ENCODE measurements at places on chromosomes 1 and 21. TPM values are rescaled to one million over a fixed set of nuclear protein-coding genes. Genes with fewer than 3 reads are reported as not detected.
A peak's percentile ranks its signal among the peaks of the same experiment; 100 is the strongest.

DNA sequence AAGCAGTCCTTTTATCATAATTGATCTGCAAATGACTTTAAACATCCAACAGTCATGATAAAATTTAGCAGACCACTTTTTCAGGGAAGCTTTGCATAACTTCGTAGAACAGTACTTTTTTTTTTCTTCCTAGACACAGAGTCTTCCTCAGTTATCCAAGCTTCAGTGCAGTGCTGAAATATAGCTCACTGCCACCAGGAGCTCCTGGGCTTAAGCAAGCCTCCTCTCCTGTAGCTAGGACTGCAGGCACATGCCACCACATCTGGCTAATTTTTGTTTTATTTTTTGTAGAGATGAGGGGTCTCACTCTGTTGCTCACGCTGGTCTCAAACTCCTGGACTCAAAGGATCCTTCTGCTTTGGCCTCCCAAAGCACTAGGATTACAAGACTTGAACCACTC is 3.8 kb downstream of the F13B start:
- DNase-seq = no peak

GRCh38 chr1:175656416-175656815 is 87.0 kb downstream of the TNR start:
- peak; percentile 17 for DNase-seq

DNA sequence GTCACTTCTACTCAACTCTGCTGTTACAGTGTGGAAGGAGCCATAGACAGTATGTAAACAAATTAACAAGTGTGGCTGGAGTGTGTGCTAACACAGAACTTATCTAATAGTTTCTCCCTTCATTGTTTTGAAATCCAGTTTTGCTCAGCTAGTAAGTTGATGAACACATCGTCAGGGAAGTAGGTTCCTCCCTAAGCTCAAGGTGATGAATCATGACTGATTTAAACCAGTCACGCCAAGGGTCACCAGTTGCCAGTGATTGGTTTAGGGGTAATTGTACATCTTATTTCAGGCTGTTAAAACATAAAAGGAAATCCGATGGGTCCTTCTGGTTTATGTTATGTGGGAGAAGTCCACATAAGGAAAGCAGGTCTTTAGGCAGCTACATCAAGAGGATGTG is 97.0 kb upstream of the CHODL start:
- no peak for DNase-seq

DNA sequence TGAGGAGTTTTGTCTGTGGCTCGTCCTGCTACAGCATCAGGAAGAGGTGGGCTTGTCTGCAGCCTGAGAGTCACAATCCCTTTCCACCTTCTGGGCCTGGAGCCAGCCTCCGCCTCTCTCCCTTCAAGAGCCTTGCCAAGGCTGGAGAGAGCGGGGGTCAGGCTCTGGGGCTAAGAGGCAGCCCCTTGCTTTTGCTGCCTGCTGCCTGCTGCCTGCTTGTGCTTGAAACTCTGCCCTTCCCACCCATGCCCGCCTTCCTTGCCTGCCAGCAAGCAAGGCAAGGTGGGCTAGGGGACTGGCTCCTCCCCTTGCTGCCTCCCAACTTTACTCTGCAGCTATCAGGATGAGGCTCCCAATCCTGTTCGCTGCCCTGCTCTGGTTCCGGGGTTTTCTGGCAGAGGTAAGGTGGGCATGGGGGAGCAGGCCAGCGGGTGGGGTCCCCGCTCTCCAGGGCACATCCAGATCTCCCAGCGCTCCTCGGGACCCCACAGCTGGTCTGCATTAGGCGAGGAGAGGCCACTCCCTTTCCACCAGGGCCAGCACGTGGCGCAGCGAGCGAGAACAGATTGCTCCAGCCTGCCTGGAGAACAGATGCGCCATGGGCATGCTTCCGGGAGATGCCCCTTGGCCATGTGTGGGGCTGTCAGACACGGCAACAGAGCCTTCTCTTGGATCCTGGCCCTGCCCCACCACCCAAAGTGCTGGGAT is 7.5 kb upstream of the PTPN7 start:
- DNase-seq = no peak

DNA sequence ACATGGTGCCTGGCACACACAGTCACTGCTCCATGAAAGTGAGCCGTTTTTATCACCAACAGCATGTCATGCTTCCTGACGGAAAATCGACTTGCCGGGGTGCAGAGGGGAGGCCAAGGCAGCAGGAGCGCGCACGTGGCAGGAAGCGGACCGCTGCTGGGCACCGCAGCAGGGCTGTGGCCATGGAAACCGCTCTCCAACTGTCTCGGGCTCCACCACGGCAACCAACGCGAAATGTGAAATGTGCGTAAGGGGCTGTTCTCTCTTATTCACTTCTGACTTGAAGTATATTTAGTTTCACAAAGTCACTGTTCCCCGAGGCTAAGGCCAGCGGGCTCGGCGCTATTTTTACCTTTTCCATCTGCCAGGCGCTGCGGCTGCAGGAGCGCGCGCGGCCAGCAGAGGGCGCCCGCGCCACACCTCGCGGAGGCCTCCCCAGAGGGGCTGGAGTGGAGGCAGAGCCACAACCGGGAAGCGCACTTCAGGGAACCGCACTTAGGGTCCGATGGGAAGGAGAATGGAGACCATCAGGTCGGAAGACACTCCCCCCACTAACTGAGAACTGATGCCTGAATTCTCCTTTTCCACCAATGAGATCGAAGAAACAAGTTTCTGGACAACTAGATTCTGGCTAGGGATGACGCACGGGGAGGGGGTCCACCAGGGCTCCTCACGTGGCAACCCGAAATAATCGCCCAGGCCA is 19.7 kb downstream of the RCC2 start:
- DNase-seq = no peak

DNA sequence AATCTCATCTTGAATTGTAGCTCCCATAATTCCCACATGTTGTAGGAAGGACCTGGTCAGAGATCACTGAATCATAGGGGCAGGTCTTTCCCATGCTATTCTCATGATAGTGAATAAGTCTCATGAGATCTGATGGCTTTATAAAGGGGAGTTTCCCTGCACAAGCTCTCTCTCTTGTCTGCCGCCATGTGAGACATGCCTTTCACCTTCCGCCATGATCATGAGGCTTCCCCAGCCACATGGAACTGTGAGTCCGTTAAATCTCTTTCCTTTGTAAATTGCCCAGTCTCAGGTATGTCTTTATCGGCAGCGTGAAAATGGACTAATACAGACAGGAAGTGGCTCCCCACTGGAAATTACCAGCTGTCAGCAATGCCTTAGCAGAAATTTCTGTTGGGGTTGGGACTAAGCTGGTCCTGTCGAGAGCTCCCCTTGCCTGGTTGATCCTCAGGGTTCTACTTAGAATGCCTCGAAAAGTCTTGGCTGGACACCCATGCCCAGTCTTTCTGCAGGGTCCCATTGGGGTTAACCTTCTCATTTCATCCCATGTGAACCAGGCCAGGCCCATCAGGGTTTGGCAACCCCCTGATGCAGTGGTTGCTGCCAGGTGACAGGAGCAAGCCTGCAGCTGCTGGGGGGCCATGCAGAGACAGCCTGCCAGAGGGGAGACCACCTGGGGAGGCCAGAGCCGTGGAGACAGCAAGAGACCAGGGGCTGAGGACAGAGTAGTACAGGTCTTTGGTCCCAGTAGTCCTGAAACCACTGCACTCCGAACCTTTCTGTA is 2.8 kb upstream of the ABCG1 start:
- DNase-seq = no peak

DNA sequence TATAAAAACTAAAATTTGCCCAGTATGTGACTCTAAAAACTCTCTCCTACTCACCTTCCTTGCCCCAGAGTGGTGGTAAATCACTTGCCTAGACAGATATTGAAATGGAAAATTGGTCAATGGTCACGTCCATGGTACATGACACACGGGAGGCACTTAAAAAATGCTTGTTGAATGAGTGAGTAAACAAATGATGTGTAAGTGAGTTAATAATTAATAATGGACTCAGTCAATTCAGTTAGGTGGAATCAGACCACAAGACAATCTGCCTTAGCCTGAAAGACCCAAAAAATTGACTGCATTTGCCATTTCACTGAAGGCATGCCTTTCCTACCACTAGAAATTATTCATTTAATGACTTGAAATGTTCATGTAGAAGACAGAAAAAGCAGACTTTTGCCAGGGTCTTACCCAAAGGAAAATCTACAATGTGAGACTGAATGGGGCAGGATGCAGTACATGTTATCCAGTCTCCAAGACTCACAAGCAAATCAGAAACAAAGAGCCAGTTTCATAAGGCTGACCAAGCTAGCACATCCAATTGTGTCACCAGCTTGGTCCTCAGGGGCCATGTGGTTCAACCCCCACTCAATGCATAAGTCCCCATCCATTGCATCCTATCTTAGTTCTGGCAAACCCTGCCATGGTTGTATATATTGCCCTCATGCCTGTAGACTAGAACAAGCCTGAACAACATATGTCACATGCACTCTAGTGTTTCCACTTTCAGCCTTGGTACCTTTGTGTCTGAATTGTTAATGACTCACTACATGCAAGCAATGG is 73.6 kb downstream of the TBX15 start:
- no peak for DNase-seq

DNA sequence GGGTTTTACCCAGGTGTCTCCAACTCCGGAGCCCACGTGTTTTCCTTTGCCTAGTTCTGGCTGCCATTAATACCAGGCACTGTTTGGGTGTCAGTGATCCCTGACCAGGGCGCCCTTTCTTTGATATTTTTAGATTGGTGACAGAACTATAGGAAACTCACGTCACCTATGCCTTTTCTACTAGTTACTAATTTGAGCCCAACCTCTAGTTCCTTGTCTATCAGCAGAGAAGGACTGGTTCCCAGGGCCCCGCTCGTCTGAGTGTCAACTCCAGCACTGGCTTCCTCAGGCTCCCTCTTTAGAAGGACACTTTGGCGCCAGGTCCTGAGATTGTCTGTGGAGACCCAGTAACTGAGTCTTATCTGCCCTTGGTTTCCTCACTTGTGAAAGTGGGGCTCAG is 9.4 kb downstream of the MFN2 start:
- no peak for DNase-seq

DNA sequence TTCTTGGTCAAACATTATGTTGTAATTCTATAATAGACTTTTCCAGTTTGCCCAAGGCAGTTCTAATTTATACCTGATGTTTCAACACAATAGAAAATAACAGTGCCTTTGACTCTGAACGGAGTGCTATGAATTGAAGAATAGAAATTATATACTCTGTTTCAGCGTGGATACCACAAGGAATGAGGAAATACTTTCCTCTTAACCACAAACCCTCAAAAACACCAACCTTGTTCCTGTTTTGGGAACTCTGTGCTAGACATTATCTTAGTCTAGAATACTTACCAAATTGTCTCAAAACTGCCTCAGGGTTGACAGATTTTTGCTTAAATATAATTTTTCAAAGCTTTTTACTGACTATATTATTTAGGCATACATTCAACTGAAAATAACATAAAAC is 1629.3 kb downstream of the MRPL39 start:
- no peak for DNase-seq

DNA sequence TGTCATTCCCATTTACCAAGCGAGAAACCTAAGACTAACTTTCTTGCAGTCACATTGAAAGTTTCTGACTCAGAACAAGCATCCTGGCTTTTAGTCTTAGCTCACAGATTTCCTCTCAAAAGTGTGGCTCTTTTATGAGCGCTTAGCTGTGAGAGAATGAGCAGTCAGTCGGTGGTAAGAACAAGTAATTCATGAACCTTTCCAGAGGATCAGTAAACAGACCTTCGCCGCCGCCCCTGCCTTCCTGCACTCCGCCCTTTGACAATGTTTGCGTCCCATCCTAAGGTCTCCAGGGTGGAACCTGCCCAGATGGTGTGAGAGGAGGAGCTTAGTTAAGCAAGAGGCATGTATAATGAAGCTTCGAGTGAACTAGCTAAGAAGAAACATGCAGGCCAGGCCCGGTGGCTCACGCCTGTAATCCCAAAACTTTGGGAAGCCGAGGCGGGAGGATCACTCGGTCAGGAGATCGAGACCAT is 142.4 kb downstream of the GLUL start:
- DNase-seq = no peak

GRCh38 chr1:62131093-62131725 is 63.4 kb upstream of the L1TD1 start:
- peak; percentile 13 for DNase-seq

GRCh38 chr1:145846201-145846612 is 777 bp downstream of the NUDT17 start:
- DNase-seq = peak; percentile 17

DNA sequence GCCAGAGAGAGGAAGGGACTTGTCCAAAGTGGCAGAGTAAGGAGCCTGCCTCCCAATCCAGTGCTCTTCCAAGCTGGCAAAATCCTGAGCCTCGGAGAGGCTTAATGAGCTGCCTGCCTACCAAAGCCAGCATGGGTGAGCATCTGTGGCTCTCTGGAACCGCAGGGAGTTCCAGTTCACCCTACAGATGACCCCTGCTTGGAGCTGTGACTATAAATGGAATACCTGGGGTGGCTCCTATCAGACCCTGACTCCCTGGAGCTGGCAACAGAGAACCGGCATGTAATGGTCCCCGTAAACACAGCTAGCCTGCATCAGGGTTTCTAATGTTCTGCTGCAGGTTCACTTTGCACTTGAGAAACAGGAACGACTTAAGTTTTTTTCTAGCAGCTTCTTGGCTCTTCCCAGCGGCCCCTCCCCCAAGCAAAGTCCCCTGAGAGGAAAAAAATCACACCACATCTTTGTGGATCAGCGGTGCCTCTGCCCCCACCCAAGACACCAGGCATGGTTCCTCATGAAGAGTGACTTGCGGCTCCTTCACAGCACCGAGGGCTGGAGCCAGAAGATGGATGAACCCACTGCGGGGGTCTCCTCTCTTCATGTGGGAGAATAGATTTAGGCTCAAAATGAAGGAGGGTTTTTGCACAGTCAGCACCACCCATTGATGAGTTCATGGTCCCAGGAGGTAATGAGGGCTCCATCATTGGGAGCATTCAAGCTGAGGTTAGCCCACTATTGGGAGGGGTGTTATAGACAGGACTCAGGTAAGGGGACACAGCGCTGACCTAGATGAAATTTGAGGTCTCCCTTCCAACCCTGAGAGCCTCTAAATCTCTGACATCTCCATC is 79.0 kb downstream of the SYT2 start:
- no peak for DNase-seq

DNA sequence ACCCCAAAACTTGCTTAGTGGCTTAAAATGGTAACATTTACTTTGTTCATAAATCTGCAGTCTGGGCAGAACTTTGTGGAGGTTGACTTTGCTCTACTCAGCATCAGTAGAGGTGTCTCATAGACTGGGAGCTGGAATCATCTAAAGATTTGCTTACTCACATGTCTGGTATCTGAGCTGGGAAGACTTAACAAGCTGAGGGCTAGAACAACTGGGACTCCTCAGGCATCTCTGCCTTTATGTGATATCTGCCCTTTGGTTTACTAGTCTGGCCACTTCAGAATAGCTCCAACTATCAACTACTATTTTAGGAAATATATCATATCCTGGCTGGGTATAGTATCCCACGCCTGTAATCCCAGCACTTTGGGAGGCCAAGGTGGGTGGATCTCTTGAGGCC is 82.5 kb downstream of the C4BPA start:
- DNase-seq = no peak

- peak; percentile 66 for DNase-seq
These were observed 352.9 kb downstream of the LTN1 start for GRCh38 chr21:28639737-28640136.

PCAT6 gene
- total RNA-seq = not detected

SLAMF7 gene
- not detected for total RNA-seq

ARMH1 gene
- total RNA-seq = not detected

SLC37A1 gene
- total RNA-seq = 5.0 TPM

ELAPOR1 gene
- total RNA-seq = not detected

LEMD1 gene
- not detected for total RNA-seq

SLC35F3 gene
- total RNA-seq = 2.5 TPM

XCL2 gene
- not detected for total RNA-seq

All from MG63 (cell line).